Caco-2 (cell line): ENCODE measurements at places on chromosomes 1 and 21. TPM values are rescaled to one million over a fixed set of nuclear protein-coding genes. Genes with fewer than 3 reads are reported as not detected.

The BNIPL gene
- 1.9 and 2.3 TPM in 2 replicates for total RNA-seq

The RGS4 gene
- total RNA-seq: 0.23 and 1.4 TPM in 2 replicates

The CACNA1S gene
- total RNA-seq: 0.07 TPM in 2 replicates

The A3GALT2 gene
- total RNA-seq: not detected in 2 replicates

The OR10Z1 gene
- total RNA-seq: not detected in 2 replicates

The SELE gene
- not detected in 2 replicates for total RNA-seq

The MYBPH gene
- 19.7 and 25.9 TPM in 2 replicates for total RNA-seq

The MFSD2A gene
- total RNA-seq: 2.2 TPM in 2 replicates

The ARHGEF10L gene
- 31.3 and 34.0 TPM in 2 replicates for total RNA-seq

The SDHB gene
- total RNA-seq: 85.1 and 91.5 TPM in 2 replicates

The SPATA45 gene
- not detected in 2 replicates for total RNA-seq
